ENCODE measurements at places on chromosomes 4 and X.

- DNase-seq: peak; percentile 14
These were observed 13.9 kb downstream of the SCARB2 start for GRCh38 chr4:76199664-76200211.

- DNase-seq: no peak
These were observed 5.6 kb upstream of the SMIM31 start for GRCh38 chr4:164748375-164748774.

GRCh38 chrX:128928636-128929035 is 594.7 kb downstream of the SMARCA1 start:
- no peak for DNase-seq

- DNase-seq: no peak
These were observed 43.8 kb downstream of the ELOVL6 start for GRCh38 chr4:110154582-110154981.

- DNase-seq: no peak
These were observed 14.2 kb downstream of the GRPR start for GRCh38 chrX:16137416-16138107.

- no peak for DNase-seq
These were observed 77.0 kb upstream of the STOX2 start for GRCh38 chr4:183828125-183828524.

DNA sequence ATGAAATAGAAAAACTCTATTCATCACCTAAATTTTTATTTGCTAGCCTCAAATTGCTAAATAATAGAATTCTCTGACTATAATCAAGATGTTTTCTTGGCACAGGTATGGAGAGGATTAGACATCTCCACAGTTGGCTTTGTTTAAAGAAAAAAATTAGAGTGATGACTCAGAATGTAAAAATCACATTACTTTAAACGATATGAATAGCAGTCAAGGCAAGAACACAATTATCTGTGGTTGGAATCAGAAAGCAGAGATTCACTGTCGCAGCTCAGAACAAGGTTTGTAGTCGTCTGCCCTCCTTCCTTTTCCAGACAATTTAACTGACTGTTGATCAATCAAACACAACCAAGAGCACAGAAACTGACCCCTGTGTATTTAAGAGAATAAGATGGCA is 32.2 kb upstream of the CCKAR start:
- DNase-seq: no peak

DNA sequence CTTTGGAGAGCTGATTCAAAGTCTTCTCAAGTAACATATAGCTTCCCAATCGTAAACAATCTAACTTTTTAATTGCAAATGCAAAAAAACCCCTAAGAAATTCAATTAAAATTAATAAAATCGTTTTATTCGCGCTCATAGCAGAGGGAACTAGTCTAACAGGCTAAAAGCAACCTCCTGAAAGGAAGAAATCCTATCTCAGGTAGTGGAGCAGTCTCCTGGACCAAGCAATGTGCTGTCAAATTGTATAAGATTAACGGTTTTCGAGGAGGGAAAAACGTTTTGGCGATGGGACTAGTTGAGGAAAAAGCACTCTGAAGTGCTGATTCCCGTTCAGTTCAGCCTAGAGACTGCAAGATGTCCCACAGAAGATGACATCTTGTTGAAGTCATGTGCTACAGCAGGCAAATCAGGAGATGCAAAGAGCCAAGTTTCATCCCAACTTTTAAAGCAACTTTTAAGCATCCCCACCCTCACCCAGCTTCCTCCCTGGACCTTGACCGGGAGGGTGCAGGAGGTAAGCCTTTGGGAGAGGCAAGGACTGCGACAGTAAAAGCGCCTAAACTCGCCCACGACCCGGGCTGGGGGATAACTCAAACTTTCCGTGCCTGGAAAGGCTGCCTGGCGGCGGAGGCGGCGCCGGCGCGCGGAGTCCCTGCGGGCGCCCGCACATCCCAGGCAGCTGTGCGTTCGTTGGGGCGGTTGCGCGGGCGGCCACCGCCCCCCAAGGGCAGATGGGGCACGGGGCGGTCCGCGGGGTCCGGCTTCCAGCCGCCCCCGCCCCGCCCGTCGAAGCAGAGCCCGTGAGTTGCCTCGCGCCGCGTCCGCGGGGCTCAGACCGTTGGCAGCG is 784 bp downstream of the MAP7D3 start:
- peak; percentile 24 for DNase-seq

Measured in stimulated activated CD4-positive, alpha-beta T cell treated with anti-CD3 and anti-CD28 coated beads, Interleukin-12 subunit alpha, Interleukin-12 subunit beta, amount 100 ng/mL, for 24 hours (primary cell).